Muscle of back (tissue), 13 donors: ENCODE measurements at places on chromosomes 1 and 21. TPM values are rescaled to one million over a fixed set of nuclear protein-coding genes. Genes with fewer than 3 reads are reported as not detected.
A peak's percentile ranks its signal among the peaks of the same experiment; 100 is the strongest.

Gene FAM43B
- 1.6 TPM for polyA plus RNA-seq

Gene CELF3
- polyA plus RNA-seq, result 0.23 TPM

Gene SV2A
- polyA plus RNA-seq, result 3.0 TPM

Gene S100A4
- 214 TPM for polyA plus RNA-seq

Gene CELSR2
- 7.9 TPM for polyA plus RNA-seq

Gene PIGR
- not detected for polyA plus RNA-seq

DNA sequence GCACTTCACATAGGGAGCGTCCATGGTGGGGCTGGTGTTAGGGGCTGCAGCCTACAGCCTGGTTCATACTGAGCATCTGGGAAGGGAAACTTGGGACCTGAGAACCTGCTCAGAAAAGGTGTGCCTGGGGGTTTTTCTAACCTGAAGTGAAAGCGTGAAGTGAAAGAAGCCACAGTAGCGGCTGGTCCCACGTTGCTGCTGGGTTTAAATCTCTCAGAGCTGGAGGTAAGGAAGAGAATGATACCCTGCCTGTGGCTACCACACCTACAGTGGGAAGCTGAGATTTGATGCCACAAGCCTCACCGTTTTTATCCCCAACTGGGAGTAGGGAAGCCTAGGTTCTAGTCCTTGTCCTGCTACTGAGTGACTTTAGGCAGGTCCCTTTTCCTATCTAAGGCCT lies 21.0 kb upstream of the FUCA1 start:
- no peak for DNase-seq

DNA sequence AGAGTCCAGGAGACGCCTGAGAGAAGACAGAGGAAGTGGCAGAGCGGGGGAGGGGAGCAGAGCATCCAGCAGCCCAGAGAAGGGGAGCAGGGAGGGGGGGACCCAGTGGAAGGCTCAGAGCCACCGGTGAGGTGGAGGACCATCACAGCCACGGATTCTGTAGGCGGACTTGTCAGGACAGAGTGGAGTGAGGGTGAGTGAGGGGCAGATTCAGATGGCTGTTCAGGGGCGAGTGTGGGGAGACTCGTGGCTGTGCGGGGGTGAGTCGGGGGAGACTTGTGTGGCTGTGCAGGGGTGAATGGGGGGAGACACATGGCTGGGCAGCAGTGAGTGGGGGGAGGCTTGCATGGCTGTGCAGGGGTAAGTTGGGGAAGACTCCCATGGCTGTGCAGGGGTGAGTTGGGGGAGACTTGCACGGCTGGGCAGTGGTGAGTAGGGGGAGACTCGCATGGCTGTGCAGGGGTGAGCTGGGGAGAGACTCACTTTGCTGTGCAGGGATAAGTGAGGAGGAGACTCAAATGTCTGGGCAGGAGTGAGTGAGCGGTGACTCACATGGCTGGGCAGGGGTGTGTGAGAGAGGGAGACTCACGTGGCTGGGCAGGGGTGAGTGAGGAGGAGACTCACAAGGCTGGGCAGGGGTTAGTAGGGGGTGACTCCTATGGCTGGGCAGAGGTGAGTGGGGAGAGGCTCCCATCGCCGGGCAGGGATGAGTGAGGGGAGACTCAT lies 56.8 kb upstream of the ABCG1 start:
- no peak for DNase-seq

DNA sequence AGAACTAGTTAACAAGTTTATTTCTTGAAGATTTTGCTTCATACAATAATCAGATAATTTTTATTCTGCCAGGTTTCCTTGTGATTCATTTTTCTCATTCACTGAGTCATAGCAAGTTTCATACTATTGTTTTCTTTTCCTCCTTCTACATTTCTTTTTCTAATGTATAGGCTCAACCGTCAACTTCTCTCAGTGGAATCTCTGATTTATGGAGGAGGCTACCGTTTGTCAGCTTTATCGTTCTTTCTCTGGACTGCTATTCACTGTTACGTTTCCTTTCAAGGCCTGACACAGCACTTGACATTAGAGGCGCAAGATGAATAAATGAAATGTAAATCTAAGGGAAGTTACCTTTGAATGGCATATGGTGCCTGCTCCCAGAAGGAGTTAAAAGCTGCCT lies 284.3 kb upstream of the NR5A2 start:
- DNase-seq, result peak; percentile 16

DNA sequence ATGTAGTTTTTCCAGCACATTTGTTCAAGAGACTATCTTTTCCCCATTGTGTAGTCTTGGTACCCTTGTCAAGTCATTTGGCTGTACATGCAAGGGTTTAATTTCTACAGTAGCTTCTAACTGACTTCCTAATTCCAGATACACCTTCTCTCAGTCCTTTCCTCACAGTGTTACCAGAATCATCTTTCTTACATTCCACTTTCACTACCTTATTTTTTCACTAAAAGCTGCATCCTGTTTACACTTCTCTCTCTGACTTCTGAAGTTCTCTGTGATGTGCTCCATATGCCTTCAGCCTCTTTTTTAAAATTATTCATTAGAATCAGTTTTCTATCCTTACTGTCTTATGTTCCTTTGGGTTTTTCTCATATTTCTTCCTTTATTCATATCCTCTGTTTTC lies 57.1 kb upstream of the RWDD3 start:
- no peak for DNase-seq

DNA sequence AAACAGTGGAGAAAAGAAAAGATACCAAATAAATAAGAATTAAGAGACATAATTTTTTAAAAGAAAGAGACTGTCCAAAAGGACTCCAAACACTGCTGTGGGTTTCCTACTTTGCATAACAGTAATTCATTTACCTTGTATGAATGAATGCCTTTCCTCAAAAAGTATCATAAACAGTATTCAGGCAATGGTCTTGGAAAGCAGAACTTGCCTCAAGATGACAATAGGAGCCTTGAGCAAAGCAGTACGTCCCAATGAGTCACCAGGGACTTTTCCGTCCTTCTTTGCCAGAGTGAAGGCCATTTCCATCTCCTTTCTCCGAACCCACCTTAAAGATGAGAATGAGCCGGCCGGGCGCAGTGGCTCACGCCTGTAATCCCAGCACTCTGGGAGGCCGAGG lies 186.4 kb downstream of the ZBTB18 start:
- DNase-seq, result no peak

DNA sequence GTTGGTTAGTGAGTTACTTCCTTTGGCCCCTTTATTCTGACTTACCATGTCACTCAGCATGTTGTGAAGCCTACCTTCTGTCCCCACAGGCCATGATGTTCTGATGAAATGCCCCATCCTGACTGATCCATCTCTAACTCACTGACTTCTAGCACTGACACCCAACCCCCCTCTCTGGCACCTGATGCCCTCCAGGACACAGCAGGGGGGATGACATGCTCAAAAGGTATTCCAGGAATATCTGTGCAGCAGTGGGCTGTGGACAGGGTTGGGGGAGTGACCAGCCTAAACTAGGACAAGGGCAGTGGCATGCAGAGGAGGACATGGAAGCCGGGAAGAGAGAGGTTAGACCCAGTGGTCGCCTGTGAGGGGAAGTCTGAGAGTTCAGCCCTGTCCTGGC lies 25.5 kb downstream of the SYT2 start:
- no peak for DNase-seq

DNA sequence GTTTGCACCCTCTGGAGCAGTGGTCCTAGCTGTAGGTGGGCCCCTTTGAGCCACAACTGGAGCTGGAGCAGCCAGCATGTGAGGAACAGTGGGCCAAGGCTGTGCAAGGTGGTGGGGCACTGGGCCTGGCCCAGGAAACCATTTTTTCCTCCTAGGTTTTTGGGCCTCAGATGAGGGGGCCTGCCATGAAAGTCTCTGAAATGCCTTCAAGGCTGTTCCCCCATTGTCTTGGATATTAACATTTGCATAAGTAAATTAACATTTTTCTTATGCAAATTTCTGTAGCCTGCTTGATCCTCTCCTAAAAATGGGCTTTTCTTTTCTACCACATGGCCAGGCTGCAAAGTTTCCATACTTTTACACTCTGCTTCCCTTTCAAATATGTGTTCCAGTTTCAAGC lies 212.0 kb downstream of the NTNG1 start:
- no peak for DNase-seq

DNA sequence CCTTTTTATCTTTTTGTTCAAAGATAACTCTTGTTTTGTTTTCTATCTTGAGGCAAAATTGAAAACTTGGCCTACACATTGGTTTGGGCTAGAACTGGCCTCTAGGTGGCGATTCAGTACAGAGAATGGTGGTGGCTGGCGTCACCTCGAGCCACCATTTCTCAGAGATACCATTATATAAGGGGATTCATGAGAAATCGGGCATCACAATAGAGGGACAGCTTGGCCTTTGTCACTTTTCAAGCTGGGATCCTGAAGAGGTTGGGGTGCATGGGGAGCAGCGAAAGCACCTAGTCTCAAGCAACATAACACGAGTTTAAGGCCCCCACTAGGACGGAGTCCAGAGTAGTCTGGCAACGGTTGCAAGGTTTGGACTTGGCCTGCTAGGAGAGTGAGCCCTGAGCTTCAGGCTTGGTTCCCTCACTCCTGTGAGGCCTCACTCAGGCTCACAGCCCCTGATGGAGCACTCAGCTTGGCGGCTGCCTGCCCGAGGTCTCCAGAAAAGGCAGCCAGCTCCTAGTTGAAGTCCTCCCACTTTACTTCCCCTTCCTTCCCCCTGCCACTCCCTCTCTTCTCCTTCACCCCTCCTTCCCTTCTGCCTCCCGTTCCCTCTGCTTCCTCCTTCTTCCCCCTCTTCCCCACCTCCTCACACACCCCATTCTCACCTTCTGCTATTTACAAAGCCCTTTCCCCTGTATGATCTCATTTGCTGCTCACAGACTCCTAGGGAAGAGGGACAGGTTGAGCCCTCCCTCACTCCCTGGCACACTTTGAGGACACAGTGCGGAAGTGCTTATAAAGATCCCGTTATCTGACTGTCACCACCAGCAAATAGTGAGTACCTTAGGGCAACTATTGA lies 67.8 kb downstream of the LRIG2 start:
- peak; percentile 63 for DNase-seq

GRCh38 chr1:20634594-20635084 lies 1.4 kb downstream of the PINK1 start:
- DNase-seq, result no peak
